T-helper 22 cell (primary cell): ENCODE measurements at places on chromosomes 3 and 15.

DNA sequence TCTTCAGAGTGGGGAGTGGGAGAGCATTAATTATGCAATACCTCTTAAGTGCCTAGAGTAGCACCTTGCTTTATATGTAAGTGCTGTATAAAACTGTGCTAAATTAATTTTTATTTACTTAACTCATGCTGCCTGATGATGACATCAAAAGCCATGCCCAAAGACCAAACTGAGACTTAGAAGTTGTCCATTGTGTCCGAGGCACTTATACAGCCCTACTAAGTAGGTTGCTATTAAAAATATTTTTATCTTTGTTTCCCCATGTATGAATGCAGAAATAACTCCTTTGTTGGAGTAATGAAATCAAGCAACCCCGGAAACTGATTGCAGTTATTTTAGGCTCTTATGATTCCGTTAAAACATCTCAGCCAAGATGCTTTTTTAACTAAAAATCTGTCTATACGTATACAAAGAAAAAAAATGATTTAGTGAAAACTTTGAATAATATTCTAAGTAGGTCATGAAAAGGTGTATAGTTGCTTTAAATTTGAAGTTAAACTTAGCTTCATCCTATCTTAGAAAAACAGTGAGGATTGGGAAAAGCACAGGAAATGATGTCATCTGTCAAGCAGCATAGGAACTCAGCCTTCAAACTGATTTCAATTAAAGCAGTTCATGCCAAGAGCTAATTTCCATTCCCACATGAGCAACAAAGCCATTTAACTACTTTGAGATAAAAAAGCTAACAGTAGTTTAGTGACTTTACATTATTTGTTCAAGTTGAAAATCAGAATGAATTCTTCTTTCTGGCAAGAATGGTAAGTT lies 43.0 kb downstream of the FBN1 start:
- DNase-seq, result no peak

GRCh38 chr3:153244961-153245360 lies 82.9 kb downstream of the RAP2B start:
- no peak for DNase-seq

GRCh38 chr15:33182278-33182905 lies 12.1 kb downstream of the FMN1 start:
- no peak for DNase-seq

DNA sequence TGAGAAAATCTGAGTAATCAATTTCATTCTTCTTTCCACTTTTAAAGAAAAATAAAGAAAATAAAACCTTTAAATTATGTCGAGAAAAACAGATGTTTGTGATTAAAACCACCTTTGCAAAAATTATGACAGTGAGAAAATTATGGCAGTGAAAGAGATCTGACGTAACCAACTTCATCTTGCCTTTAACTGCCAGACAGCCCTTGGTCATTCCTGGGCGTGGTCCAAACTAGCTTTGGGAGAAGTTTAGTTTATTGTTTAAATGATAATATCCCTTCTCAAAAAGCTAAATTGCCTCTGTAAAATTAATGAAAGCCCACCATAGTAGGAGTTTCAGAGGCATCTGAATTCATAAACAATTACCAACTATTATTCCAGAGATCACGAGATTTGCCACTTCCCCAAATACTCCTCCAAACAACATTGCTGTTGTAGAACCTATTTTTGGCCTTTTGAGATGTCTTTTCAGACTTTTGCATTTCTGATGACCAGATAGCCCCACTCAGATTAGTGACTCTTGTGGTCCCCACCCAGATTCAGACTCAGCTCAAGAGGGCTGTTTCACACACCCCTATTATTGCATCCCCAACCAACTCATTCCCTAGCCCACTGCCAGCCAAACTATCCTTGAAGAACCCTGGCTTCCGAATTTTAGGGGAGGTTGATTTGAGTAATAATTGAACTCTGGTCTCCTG lies 664.4 kb upstream of the CBLB start:
- DNase-seq, result no peak
